CD4-positive, alpha-beta memory T cell (primary cell): ENCODE measurements at places on chromosomes 6 and 20. TPM values are rescaled to one million over a fixed set of nuclear protein-coding genes. Genes with fewer than 3 reads are reported as not detected.

DNA sequence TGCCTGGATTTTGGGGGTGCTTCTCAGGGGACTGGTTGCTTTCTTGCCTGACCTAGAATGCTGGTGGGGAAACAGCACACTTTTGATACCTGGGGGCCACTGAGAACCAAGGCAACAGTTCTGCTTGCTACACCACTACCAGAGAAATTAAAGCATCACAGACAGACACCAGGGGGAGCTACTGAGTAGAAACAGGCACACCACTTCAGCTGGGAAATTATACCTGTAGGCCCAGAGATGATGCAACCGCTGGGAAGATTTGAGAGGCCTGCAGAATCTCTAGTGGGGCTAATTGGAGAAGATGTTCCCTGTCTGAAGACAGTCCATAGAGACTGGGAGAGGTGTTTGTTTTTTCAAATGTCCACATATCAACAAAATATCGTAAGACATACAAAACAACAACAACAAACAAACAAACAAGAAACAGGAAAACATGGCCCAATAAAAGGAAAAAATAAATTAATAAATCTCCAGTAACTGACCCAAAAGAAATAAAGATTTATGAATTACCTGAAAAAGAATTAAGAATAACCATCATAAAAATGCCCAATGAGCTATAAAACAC is 129.4 kb upstream of the RIN2 start:
- H3K4me3 ChIP-seq, result no peak overlapping the region
- H3K36me3 ChIP-seq, result no peaks in the 10 kb centered on the region
- no peaks in the 10 kb centered on the region for H3K27me3 ChIP-seq
- no peak for DNase-seq

GRCh38 chr20:57663241-57663640 is 43.0 kb upstream of the ZBP1 start:
- no peak overlapping the region for H3K4me3 ChIP-seq
- H3K27me3 ChIP-seq, result no peaks in the 10 kb centered on the region
- peaks cover 4% of the 10 kb centered on the region for H3K4me1 ChIP-seq

The FAM83C gene
- total RNA-seq, result not detected

The B3GAT2 gene
- total RNA-seq, result not detected

- no peak overlapping the region for H3K27ac ChIP-seq
- no peaks in the 10 kb centered on the region for H3K36me3 ChIP-seq
- DNase-seq, result no peak
- no peaks in the 10 kb centered on the region for H3K4me1 ChIP-seq
- H3K27me3 ChIP-seq, result no peaks in the 10 kb centered on the region
- no peak overlapping the region for H3K4me3 ChIP-seq
These were observed 577.8 kb downstream of the MAFB start for GRCh38 chr20:40111282-40111681.

The CENPQ gene
- 5.8 TPM for total RNA-seq

- H3K36me3 ChIP-seq, result no peaks in the 10 kb centered on the region
- H3K27ac ChIP-seq, result no peak overlapping the region
- no peaks in the 10 kb centered on the region for H3K27me3 ChIP-seq
- DNase-seq, result no peak
These were observed 5.5 kb upstream of the FAM83C start for GRCh38 chr20:35297740-35298139.

The GTSF1L gene
- not detected for total RNA-seq

DNA sequence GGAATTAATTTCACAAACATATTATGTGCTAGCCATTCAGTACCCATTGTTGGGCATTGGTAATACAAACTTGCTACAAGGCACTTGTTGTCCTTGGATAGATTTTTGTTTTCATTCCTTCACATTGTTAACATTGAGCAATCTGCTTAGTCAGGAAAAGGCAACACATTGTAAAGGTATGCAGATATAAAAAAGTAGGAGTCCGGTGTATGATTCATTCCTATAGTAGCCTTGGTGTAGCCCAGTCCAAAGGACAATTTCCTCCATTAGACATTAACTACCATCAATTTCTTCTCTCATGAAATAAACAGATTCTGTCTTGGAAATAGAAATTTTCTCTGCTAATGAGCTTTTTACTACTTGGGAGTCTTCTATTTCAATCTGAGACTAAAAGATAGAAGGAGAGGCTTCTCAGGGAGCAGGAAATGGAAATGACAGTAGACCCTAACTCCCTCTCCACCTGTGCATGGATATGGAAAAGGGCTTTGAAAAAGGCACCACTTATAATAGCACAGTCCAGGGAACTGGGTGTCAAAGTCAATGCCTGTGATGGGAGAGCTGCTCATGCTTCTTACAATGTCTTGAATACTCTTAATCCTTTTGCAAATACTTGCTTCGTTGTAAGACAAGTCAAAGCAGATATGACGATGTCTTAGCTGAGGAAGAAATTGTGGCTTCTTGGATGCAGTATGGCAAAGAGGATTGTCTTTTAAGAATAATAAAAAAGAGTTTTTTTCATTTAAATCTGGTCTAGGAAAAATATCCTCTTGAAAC is 369.4 kb upstream of the CITED2 start:
- no peaks in the 10 kb centered on the region for H3K36me3 ChIP-seq
- no peak overlapping the region for H3K27ac ChIP-seq
- H3K27me3 ChIP-seq, result no peaks in the 10 kb centered on the region
- DNase-seq, result no peak

DNA sequence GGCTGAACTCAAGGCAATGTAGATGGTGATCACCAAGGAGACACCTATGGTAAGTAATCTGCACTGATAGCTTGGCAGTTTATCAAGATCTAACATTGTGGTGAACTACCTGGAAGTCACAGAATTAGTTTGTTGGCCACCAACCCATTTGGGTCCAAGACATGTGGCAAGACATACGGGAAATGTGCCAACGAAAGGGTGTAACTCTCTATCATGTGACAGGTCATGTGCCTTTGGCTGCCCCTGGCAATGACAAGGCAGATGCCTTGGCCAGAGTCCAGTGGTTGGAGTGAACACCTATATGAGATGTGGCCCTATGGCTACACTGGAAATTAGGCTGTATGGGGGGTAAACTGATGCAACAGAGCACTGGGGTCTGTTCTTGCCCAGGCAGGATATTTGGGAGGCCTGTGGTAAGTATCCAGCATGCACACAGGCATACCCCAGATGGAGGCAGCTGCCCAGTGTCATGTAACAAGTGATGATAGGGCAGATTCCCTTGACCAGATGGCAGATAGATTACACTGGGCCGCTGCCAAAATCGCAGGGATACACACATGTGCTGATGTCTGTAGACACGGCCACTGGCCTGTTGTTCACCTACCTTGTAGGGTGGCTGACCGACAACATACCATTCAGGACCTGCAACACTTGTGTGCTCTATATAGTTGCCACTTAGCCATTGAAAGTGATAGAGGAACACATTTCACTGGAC is 35.5 kb upstream of the HSF2 start:
- H3K36me3 ChIP-seq, result no peaks in the 10 kb centered on the region
- H3K27me3 ChIP-seq, result peaks cover 5% of the 10 kb centered on the region
- H3K27ac ChIP-seq, result no peak overlapping the region
- no peaks in the 10 kb centered on the region for H3K4me1 ChIP-seq
- no peak for DNase-seq
- no peak overlapping the region for H3K4me3 ChIP-seq

GRCh38 chr6:104754788-104755409 is 104.8 kb downstream of the HACE1 start:
- H3K4me3 ChIP-seq, result no peak overlapping the region
- DNase-seq, result no peak
- H3K27me3 ChIP-seq, result no peaks in the 10 kb centered on the region
- no peaks in the 10 kb centered on the region for H3K4me1 ChIP-seq

The KIFC1 gene
- 0.69 TPM for total RNA-seq

The BPIFA1 gene
- total RNA-seq, result not detected

- no peaks in the 10 kb centered on the region for H3K27me3 ChIP-seq
- H3K36me3 ChIP-seq, result no peaks in the 10 kb centered on the region
- H3K4me1 ChIP-seq, result no peaks in the 10 kb centered on the region
- no peak for DNase-seq
- no peak overlapping the region for H3K27ac ChIP-seq
These were observed 161.1 kb downstream of the DLL1 start for GRCh38 chr6:170129691-170130171.

The SYNE1 gene
- total RNA-seq, result 228 TPM

GRCh38 chr6:155832596-155832995 is 377.0 kb upstream of the NOX3 start:
- H3K27ac ChIP-seq, result no peak overlapping the region
- no peaks in the 10 kb centered on the region for H3K36me3 ChIP-seq
- no peaks in the 10 kb centered on the region for H3K4me1 ChIP-seq

- H3K36me3 ChIP-seq, result no peaks in the 10 kb centered on the region
- no peak overlapping the region for H3K4me3 ChIP-seq
- no peak for DNase-seq
- H3K4me1 ChIP-seq, result no peaks in the 10 kb centered on the region
These were observed 143.6 kb downstream of the VEGFA start for GRCh38 chr6:43913375-43914271.

The SUPT3H gene
- total RNA-seq, result 11.8 TPM

DNA sequence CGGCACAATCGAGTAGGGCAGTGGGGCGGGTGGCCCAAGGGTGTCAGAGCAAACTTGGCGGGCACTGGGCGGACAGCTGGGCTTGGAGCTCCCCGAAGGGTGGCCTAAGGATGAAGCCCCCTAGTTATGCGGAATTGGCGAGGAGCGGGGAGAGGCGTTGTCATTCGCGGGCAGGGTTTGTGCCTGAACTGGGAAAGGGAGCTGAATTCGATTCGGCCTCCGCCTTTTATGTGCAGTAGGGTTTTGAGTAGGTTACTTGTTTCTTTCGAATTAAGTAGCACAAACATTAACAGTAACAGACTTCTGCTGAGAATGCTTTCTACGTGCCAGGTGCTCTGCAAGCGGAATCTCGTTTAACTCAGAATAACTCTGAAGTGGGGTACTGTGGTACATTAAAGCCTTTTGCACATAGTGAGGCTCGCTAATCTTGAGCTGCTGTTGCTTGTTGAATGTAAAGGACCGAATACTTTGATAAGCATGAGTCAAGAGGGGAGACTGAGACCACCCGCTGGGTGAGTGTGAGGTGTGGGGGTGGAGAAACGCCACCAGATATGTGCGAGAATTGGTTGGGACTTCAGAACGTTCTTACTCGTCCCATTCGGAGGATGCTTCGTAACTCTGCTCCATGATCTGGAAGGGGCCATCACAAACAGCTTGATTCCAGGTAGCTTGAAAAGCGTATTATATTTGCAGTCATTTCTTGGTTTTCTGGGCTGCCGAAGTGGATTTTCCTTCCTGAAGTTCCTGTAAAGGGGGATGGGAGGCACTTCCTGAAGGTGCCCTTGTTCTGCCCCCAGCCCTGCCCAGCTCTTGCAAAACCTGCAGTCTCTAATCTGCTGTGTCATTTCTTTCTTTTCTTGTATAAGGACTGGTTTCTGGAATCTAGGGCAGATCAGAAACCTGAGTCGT is 833 bp downstream of the RAB5IF start:
- DNase-seq, result no peak
- H3K4me3 ChIP-seq, result peak overlapping the region; percentile 62
- peaks cover 24% of the 10 kb centered on the region for H3K36me3 ChIP-seq
- H3K27me3 ChIP-seq, result no peaks in the 10 kb centered on the region
- H3K4me1 ChIP-seq, result peaks cover 30% of the 10 kb centered on the region

- H3K4me1 ChIP-seq, result no peaks in the 10 kb centered on the region
- no peaks in the 10 kb centered on the region for H3K36me3 ChIP-seq
- no peak overlapping the region for H3K4me3 ChIP-seq
- H3K27ac ChIP-seq, result no peak overlapping the region
- H3K27me3 ChIP-seq, result no peaks in the 10 kb centered on the region
- no peak for DNase-seq
These were observed 30.3 kb upstream of the RCAN2 start for GRCh38 chr6:46521464-46521971.
